ENCODE measurements at places on chromosomes 16 and 17.

- DNase-seq, result no peak
Measured at GRCh38 chr16:55444754-55445485, 34.1 kb upstream of the MMP2 start.

- no peak for DNase-seq
Measured at GRCh38 chr16:83348991-83349390, 458.8 kb upstream of the HSBP1 start.

DNA sequence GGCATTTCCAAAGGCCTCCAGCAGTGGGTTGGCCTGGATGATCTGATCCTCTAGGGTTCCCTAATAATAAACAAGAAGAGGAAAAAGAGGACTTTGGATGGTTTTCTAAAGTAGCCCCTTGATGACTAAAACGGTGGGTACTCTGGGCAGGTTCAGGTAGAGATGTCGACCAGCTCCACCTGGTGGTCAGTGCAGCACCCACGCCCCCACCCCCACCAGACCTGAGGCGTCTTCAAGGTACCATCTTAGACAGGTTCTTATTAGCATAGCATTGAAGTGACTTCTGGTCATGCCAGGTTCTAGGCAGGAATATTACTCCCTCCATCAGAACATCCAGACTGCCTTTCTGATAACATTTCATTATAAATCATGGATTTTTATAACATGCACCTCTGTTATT is 15.0 kb downstream of the MYH13 start:
- DNase-seq, result no peak

GRCh38 chr17:82845163-82845807 is 5.5 kb upstream of the ZNF750 start:
- DNase-seq, result no peak

- no peak for DNase-seq
Measured at GRCh38 chr16:76964464-76965154, 226.4 kb upstream of the MON1B start.

GRCh38 chr17:41003926-41004325 is 4.2 kb upstream of the KRTAP3-2 start:
- DNase-seq, result no peak

DNA sequence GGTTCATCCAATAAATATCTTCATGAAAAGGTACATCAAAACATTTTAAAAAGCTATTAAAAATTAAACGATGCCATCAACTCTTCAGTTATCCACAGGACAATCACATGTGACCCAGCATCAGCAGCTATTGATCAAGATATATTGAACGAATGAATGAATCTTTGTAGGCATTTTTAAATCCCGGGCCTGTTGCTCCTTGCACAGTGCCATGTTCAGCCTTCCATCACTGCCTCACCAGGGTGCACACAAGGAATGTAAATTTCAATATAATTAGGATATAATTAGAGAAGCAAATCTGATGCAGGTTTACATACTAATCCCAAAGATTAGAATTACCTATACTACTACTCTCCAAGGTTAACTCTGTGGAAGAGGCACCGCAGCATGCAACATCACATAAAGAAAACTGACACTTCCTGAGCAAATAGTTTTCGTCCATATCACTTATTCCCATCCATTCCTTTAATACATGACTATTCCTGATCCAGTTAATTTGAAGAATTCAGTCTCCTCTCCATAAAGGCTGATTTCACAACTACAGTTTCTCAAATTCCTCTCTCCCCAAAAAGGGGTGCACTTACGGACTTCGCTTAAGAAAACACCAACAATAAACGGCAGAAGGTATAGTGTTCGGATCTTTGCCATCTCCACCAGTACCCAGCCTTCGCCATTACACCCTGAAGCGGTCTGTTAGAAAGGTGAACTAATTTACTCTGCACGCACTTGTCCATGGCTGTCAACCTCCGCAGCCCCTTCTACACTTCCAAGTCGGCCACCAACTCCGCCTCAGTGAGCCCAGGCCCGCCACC is 938 bp downstream of the NCOR1 start:
- no peak for DNase-seq

- DNase-seq, result no peak
Measured at GRCh38 chr16:84053237-84053636, 10.6 kb upstream of the SLC38A8 start.

- DNase-seq, result no peak
Measured at GRCh38 chr16:10564591-10564990, 15.8 kb downstream of the EMP2 start.
